Renal cortex interstitium (tissue), 15 donors: ENCODE measurements at places on chromosomes 16 and 17.

GRCh38 chr16:22216191-22216831 lies 10.2 kb downstream of the EEF2K start:
- no peak for DNase-seq

DNA sequence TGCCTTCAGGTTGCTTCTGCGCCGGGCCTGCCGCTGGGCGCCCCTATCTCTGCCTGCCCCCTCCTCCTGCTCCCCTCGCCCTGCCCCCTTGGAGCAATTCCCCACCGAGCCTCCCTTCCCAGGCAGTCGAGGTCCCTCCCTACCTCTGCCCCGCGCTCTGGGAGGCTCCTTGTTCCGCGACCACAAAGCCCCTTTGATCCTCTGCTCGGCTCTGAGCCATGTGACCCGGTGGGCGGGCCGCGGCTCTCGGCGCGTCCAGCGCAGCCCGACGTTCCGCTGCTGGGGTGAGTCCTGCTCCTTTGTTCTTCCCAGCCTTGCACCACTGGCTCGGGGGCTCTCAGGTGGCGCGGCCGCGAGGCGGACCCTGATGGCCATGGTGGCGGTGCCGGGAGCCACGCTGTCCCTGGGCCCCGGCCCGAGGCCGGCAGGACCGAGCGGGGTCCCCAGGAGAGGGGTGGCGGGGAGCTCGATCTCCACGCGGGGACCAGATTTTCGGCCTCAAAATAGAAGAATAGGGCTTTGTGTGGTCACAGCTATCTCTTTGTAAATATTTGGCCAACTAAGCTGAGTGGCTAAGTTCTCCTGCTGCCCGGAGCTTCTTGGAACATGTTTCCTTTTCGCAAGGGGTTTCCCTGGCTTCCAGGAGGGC lies 310.6 kb downstream of the SEC14L1 start:
- no peak for DNase-seq

DNA sequence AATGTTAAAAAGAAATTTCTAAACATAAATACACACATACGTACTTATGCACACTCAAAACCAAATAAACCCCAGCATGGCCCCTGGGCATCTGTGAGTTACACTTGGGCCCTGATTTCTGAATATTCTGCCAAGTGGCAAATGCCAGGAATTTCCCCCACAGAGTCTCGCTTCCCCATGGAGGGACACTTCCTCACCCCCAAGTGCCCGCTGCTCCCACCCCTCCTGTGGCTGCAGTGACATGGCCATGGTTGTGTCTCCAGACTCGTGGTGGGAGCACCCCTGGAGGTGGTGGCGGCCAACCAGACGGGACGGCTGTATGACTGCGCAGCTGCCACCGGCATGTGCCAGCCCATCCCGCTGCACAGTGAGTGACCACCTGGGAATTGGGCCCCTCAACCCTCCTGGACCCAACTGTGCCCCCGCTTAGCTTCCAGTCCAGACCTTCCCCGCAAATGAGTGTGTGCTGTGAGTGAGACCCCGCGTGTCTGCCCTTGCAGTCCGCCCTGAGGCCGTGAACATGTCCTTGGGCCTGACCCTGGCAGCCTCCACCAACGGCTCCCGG lies 4.0 kb downstream of the ITGAD start:
- DNase-seq, result no peak

DNA sequence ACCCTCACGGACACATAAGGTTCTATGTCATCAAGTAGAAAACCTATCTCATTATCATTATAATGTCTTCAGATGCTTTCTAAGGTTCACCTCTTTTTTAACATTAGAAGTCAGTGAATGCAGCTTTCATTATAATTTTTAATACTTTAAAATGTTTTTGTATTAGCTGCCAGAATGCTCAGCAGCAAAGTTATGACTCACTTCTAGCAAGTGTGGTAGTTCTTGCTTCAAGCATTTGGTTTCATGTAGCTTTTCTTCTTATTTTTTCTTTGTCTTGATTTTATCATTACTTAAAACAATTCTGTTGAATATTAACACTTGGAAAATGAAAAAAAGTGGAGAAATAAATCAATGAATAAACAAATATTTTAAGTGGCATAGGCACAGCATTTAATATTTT lies 23.4 kb downstream of the LPCAT2 start:
- DNase-seq, result no peak

DNA sequence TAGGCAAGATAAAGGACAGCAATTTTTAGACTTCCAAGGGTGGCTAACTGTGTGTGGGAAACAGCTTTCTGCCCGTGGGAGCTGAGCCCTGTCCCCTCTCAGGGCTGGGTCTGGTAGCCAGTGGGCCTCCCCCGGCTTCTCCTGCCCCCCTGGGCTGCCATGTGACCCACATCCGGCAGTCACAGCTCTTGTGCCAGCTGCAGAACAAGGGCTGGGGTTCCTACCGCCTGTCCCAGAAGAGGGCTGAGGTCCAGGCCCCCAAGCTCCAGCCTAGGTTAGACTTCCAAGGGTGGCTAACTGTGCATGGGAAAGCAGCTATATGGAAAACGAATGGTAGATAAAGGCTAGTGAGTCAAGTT lies 6.1 kb downstream of the GAST start:
- DNase-seq, result no peak

- DNase-seq, result no peak
These were observed 1.3 kb downstream of the LHX1 start for GRCh38 chr17:36938566-36939051.

GRCh38 chr17:39867880-39868553 lies at the start of gene ZPBP2:
TSS of gene ZPBP2 (plus strand) at chr17:39868202. CDS start at chr17:39868355, 153 bp downstream.
- no peak for DNase-seq

GRCh38 chr16:67162506-67163163 lies 1.9 kb upstream of the HSF4 start:
- no peak for DNase-seq

- no peak for DNase-seq
These were observed 63.3 kb downstream of the RNF213 start for GRCh38 chr17:80323982-80324381.

DNA sequence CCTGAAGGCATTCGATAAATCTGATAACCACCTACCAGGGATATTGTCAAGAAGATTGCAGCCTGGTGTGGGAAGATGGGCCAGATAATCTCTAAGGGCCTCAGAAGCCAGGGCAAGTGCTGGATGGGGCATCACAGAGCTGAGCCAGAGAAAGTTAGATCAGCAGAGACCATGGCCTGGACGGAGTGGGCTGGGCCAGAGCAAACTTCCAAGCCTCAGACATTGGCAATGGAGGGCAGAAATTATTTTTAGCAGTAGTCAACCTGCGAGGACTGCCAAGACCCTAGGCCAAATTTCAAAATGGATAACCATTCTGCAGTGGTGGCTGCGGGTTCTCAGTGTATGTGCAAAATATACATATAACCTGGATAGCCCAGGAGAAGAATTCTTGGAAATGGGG lies 18.5 kb downstream of the ERCC4 start:
- no peak for DNase-seq

DNA sequence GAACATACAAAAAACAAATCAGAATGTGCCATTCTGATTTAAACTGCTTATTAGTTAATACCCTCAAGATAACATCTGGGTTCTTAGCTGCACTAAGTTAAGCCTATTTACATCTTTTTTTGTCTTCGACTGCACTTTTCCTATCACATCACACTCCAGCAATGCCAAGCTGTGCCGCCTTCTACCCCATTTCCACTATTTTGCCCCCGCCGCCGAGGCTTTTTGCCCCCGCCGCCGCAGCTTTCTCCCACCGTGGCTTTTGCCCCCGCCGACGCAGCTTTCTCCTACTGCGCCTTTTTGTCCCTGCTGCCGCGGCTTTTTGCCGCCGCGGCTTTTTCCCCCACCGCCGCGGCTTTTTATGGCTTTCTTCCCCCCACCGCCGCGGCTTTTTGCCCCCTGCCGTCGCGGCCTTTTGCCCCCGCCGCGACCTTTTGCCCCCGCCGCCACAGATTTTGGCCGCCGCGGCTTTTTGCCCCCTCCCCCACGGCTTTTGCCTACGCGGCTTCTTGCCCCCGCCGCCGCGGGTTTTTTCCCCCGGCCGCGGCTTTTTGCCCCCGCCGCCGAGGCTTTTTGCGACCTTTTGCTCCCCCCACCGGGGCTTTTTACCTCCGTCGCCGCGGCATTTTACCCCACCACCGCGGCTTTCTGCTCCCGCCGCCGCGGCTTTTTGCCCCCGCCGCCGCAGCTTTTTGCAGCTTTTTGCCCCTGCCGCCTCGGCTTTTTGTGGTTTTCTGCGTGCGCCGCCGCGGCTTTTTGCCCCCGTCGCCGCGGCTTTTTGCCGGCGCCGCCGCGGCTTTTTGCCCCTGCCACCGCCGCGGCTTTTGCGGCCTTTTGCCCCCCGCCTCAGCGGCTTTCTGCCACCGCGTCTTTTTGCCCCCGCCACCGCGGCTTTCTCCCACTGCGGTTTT lies 331.4 kb upstream of the WSB1 start:
- no peak for DNase-seq

DNA sequence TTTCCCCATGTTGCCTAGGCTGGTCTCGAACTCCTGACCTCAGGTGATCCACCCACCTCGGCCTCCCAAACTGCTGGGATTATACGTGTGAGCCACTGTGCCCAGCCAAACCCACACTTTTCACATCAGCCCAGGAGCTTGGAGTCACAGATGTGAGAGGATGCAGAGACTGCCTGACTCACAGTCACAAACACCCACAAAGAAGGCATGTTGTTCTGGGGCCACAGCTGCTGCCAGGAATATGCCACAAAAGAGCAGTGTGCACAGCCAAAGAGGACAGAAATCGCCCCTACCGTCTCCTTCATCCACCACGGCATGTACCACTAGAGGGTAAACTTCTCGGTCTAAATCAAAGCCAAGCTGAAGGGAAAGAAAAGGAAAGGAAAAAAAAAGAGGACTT lies 25.1 kb upstream of the FOXJ1 start:
- DNase-seq, result no peak

DNA sequence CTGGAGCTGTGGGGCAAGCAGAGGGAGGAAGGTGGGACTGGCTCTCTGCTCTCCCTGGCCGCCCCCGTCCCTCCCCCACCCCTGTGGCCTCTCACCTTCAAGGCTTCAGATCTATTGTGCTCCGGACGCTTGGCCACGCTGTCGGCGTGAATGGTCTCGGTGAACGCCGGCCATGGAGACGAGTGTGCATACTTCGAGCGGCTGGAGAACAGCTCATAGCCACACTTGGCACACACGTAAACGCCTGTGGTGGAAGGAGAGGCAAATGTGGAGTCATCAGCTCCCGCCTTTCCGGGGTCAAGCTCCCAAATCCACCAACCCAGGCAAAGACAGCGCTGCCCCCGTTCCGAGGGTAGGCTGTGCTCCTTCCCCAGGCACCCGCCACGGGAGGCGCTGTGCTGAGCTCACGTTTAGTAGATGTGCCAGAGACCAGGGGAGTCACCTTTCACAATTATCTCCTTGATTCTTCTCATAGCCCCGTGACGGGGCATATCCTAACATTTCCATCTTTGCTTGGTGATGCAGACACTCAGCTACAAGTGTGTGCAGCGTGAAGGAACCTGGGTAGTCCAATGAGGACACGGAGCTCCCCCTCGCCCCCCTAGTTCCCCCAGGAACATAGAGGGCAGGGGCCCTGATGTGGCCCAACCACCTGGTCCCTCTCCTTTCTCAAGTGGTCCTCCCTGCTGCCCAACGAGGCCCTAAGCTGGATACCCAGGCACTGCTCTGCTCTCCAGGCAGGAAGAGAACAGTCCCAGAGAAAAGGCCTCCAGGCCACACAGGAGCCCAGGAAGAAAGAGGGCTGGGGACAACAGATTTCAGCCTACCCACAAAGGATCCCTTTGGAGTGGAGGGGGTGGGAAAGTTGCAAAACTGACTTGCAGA lies 1.6 kb downstream of the MSRB1 start:
- no peak for DNase-seq

DNA sequence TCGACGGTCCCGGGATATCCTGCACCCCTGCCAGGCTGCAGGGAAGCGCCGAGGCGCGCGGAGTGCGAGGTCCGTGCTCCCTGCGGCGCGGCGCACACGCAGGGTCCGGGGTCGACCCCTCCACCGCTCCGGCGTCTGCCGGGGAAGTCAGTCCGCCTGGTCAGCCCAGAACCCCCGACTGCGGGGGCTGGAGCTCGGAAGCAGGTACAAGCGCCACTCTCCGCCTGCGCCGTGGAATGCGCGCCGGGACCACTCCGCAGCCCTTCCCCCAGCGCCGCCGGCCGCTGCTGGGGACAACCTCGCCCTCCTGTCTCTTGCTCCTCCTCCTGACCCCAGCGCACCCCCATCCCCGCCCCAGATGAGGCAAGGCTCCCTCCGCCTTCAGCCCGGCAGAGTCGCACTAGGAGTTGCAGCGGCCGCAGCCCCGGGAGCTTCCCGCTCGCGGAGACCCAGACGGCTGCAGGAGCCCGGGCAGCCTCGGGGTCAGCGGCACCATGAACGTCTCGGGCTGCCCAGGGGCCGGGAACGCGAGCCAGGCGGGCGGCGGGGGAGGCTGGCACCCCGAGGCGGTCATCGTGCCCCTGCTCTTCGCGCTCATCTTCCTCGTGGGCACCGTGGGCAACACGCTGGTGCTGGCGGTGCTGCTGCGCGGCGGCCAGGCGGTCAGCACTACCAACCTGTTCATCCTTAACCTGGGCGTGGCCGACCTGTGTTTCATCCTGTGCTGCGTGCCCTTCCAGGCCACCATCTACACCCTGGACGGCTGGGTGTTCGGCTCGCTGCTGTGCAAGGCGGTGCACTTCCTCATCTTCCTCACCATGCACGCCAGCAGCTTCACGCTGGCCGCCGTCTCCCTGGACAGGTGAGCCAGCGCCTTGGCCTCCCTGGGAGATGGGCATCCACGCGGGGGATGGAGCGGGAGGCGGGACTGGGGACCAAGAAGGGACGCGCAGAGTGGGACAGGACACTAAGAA lies at the start of gene GALR2:
Gene GALR2 (plus strand): TSS at position 392 of the 974 bp plus-strand sequence. CDS start 103 bp downstream, at position 495.
- DNase-seq, result no peak

- no peak for DNase-seq
These were observed 12.3 kb downstream of the RAI1 start for GRCh38 chr17:17693253-17694168.

GRCh38 chr16:86452451-86452850 lies 57.9 kb upstream of the FOXF1 start:
- no peak for DNase-seq

DNA sequence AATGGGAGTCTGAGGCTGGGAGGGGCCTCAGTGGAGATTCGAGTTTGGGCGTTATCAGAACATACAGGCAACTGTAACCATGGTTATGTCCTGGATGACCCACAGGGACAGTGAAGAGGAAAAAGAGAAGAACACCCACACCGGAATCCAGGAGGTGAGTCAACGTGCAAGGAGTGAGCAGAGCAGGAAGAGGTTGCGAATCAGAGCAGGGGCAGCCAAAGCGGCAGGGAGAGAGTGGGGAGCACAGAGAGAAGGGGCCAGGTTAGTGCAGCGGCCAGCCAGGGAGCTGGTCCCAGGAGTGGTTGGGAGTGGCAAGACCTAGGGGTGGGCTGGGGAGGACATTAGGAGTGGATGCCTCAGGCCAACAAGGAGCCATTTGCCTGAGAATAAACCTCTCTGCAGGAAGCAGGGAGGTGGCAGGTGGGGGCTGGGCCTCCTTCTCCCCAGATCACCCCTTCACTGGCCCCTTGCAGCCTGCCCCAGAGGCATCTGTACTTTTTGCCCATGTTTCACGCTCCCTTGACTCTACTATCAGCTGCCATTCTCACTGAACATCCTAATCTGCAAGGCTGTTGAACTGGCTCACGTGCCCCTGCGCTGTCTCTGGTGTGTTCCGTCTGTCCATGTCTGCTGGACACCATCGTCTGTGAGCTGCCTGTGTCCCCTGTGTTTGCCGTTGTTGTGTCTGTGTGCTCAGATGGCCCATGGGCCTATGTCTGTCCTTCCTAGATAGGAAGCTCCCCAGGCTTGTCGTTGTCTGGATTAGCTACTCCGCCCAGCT lies 5.1 kb downstream of the KRT13 start:
- no peak for DNase-seq
